ENCODE measurements at places on chromosomes 7 and 10. TPM values are rescaled to one million over a fixed set of nuclear protein-coding genes. Genes with fewer than 3 reads are reported as not detected.

- H3K4me1 ChIP-seq = no peaks in the 10 kb centered on the region
- H3K27me3 ChIP-seq = no peaks in the 10 kb centered on the region
These were observed 309.5 kb downstream of the WDR37 start for GRCh38 chr10:1365540-1366321.

- H3K4me1 ChIP-seq = no peaks in the 10 kb centered on the region
- no peaks in the 10 kb centered on the region for H3K36me3 ChIP-seq
- no peak overlapping the region for H3K4me3 ChIP-seq
- no peak overlapping the region for H3K27ac ChIP-seq
These were observed 410.2 kb upstream of the KLF6 start for GRCh38 chr10:4195213-4195612.

- no peak overlapping the region for H3K4me3 ChIP-seq
- H3K4me1 ChIP-seq = no peaks in the 10 kb centered on the region
- no peaks in the 10 kb centered on the region for H3K36me3 ChIP-seq
- no peak for DNase-seq
These were observed 81.0 kb upstream of the SLF2 start for GRCh38 chr10:100831742-100832141.

- H3K4me3 ChIP-seq = no peak overlapping the region
- no peaks in the 10 kb centered on the region for H3K36me3 ChIP-seq
- DNase-seq = no peak
These were observed 119.8 kb downstream of the GALNT17 start for GRCh38 chr7:71251706-71252105.

GRCh38 chr10:930625-931325, 730 bp downstream of the LARP4B start:
- H3K27me3 ChIP-seq = no peaks in the 10 kb centered on the region
- peak; percentile 79 for DNase-seq
- H3K27ac ChIP-seq = peak overlapping the region; percentile 95
- no peaks in the 10 kb centered on the region for H3K36me3 ChIP-seq
- peak overlapping the region; percentile 97 for H3K4me3 ChIP-seq

DNA sequence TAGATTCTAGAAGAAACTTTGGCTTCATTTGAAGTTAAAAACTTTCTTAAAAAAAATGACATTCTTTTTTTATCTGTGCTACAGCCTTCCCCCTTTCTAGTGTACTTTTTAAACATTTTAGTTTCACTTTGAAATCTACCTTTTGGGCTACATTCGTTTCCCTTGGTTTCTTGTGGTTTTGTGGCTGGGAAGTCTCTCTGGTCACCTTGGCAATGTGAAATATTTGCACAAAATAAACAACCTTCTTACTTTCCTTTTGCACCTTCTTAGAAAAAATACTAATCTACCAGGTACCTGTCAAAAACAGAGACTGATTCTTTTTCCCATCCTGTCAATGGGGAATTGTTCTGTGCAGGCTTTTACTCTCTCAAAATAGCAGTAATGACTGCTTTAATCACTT, 350.2 kb downstream of the GATA3 start:
- H3K4me1 ChIP-seq = no peaks in the 10 kb centered on the region
- H3K27me3 ChIP-seq = no peaks in the 10 kb centered on the region
- no peaks in the 10 kb centered on the region for H3K36me3 ChIP-seq
- H3K27ac ChIP-seq = no peak overlapping the region
- DNase-seq = no peak
- no peak overlapping the region for H3K4me3 ChIP-seq

GRCh38 chr10:9012312-9012711, 957.8 kb downstream of the GATA3 start:
- DNase-seq = no peak
- H3K36me3 ChIP-seq = no peaks in the 10 kb centered on the region
- H3K4me3 ChIP-seq = no peak overlapping the region
- H3K27ac ChIP-seq = no peak overlapping the region
- no peaks in the 10 kb centered on the region for H3K4me1 ChIP-seq

DNA sequence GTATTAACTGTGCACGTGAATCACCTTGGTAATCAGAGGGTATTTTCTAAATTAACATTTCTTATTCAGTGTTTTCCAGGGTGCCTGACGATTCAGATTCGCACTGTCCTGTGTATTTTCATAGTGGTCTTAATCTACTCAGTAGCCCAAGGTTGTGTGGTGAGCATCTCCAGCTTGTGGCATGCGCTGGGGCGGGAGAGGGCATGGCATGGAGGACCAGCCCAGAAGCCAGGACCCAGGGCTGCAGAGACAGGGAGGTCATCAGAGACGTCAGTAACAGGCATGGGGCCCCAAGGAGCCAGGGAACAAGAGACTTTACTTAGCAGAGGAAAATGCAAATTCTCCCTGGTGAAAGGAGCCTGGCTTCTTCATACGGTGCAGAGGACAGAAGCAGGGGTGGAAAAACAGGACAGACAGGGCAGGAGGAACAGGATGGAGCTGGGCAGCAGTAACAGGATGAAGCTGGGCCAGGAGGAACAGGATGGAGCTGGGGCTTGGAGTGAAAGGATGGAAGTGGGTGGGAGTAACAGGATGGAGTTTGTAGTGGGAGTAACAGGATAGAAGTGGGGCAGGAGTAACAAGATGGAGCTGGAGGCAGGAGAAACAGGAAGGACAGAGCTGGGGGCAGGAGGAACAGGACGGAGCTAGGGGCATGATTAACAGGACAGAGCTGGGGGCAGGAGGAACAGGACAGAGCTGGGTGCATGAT, 110.9 kb downstream of the ADCY1 start:
- no peak overlapping the region for H3K4me3 ChIP-seq
- H3K4me1 ChIP-seq = no peaks in the 10 kb centered on the region
- DNase-seq = no peak
- no peaks in the 10 kb centered on the region for H3K27me3 ChIP-seq

DNA sequence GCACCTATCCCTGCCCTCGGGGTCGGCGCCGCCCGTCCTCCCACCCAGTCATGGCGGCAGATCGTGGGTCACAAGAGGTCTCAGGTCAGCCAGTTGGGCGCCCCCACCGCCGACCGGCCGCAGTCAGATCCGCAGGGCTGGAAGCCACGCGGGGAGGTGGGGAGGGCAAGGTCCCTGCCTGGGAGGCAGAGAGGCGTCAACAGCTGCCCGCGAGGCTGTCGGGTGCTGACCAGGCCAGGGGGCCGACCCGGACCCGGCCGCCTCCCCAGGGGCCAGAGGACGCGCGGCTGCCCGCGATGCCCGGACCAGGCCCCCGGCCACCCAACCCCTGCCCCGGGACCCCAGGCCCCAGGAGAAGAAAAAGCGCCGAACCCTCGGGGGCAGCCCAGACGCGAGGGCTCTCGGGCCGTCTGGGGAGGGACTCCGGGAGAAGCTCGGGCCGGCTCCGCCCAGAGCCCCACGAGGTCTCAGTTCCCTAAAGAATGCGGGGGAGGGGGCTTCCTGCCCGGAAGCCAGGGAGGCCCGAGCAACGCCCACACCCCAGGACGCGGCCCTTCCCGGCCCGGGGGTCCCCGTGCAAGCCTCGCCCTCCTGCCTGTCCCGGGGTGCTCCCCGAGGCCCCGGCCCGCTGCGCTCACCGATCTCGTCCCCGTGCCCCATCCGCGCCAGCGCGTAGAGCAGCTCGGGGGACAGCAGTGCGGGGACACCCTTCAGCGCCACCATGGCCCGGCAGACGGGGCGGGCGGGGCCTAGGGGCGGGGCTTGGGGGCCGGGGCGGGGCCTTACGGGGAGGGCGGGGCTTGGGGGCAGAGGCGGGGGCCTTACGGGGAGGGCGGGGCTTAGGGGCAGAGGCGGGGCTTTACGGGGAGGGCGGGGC, at the start of gene FUOM:
Gene FUOM, minus strand, starts transcription at position 735 of the 877 bp plus-strand sequence. Its CDS starts 12 bp downstream, at position 723.
- H3K4me1 ChIP-seq = no peaks in the 10 kb centered on the region
- peak; percentile 84 for DNase-seq
- peak within 1 kb of the TSS; percentile 56 for H3K4me3 ChIP-seq
- H3K36me3 ChIP-seq = no peaks in the 10 kb centered on the region
- no peak within 1 kb of the TSS for H3K27ac ChIP-seq
- no peaks in the 10 kb centered on the region for H3K27me3 ChIP-seq

GRCh38 chr10:113470372-113471240, 82.2 kb upstream of the HABP2 start:
- no peak for DNase-seq
- H3K4me3 ChIP-seq = no peak overlapping the region
- no peaks in the 10 kb centered on the region for H3K27me3 ChIP-seq
- H3K4me1 ChIP-seq = peaks cover 10% of the 10 kb centered on the region
- H3K27ac ChIP-seq = no peak overlapping the region

- no peak overlapping the region for H3K27ac ChIP-seq
- peak; percentile 77 for DNase-seq
- H3K36me3 ChIP-seq = no peaks in the 10 kb centered on the region
- no peak overlapping the region for H3K4me3 ChIP-seq
- peaks cover 8% of the 10 kb centered on the region for H3K4me1 ChIP-seq
These were observed 48.4 kb downstream of the MPP7 start for GRCh38 chr10:28254290-28254985.

DNA sequence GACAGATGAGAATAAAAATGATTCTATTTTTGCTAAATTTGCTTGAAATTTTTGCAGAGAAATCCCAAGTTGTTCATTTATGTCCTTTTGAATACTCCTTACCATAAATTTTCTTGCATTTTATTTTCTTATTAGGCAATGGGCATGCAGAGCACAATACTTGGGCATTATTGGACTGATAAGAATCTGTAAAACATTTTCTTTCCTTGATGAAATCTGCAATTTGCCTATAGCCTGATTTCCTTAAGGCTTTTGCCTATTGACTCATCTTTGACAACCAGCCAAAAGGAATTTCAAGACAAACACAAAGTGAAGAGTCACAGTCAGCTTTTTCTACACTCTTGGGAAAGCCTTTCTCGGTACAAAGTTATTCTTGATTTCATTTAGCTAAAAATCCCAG, 30.5 kb upstream of the GNAT3 start:
- H3K4me3 ChIP-seq = no peak overlapping the region
- H3K27ac ChIP-seq = no peak overlapping the region
- no peak for DNase-seq
- H3K36me3 ChIP-seq = no peaks in the 10 kb centered on the region

DNA sequence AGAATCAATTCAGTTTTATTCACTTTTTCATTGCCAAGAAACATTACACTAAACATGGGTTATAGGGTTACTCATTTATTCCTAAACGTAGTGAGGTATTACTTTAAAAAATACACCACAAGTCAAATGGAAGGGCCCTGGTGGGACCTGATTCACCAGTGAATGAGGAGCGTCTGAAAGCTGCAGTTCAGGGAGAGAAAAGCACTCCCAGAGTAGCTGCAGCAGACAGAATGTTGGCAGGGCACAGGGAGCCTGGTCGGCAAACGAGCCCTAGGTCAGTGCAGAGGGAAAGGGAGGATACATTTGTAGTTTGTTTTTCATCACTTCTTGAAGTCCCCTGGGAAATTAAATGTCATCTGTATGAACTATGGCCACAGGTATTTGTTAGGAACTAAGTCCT, 361.7 kb upstream of the ETV1 start:
- no peak overlapping the region for H3K27ac ChIP-seq
- H3K4me3 ChIP-seq = no peak overlapping the region
- no peak for DNase-seq

GRCh38 chr10:14010769-14011574, 319.8 kb downstream of the FRMD4A start:
- no peak overlapping the region for H3K4me3 ChIP-seq
- DNase-seq = no peak
- no peaks in the 10 kb centered on the region for H3K36me3 ChIP-seq
- no peaks in the 10 kb centered on the region for H3K4me1 ChIP-seq
- H3K27me3 ChIP-seq = no peaks in the 10 kb centered on the region

- H3K27me3 ChIP-seq = no peaks in the 10 kb centered on the region
- H3K27ac ChIP-seq = no peak overlapping the region
- H3K36me3 ChIP-seq = no peaks in the 10 kb centered on the region
- no peak overlapping the region for H3K4me3 ChIP-seq
These were observed 3.8 kb upstream of the DUSP5 start for GRCh38 chr10:110493832-110494426.

DNA sequence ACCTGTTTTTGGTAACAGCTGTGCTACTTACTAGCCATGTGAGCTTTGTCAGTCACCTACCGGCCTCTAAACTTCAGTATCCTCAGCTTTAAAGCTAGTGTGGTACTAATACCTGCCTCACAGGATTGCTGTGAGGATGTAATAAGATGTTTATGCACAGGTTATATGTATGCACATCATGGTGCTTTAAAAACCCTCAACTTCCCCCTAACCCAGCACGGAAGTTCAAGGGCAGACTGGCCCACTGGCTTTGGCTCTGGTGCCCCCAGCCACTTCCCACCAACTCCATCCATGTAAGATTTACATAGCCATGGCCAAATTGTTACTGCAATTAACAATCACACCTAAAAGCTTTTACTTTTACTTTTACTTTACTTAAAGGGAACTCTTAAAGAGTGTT, 676.0 kb upstream of the GALNT17 start:
- DNase-seq = no peak
- H3K27me3 ChIP-seq = no peaks in the 10 kb centered on the region
- no peaks in the 10 kb centered on the region for H3K4me1 ChIP-seq
- no peaks in the 10 kb centered on the region for H3K36me3 ChIP-seq

DNA sequence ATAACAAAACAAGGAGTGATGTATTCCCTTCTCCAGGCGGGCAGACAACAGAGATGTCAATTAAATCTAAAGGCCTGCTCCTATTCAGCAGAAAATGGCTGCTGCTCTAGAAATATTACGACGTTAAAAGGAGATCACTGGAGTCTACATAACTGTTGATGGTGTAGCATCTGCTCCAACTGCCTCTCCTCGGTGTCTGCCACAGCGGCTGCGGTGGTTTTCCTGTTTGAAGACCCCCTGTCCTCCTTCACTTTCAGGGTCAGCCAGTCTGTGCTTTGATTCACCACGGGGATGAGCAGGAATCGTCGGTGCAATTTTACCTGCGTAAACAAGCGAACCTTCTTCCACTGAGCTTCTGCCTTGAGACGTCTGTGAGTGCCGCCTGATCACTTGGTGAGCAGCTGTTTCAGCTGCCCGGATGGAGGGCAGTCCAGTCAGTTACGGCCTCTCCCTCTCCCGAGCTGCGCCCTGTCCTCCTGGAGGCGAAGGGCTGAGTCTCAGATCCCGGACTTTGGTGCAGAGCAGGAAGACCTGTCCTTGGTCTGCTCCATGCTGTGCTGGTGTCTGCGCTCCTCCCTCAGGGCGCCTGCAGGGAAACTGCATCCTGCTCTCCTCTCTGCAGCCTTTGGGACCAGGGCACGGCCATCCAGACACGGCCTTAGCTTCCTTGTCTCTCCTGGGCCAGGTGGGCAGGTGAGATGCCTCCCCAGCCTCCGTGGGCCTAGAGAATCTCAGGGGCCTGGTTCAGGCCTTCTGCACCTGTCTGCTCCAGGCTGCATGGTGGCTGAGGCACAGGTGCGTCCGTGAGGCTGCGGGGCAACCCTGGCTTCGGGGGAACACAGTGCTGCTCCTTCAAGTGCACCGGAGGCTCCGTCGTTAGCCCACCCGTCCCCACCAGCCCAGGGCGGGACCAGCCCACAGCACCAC, 326.6 kb downstream of the ADARB2 start:
- no peak for DNase-seq
- no peaks in the 10 kb centered on the region for H3K4me1 ChIP-seq
- no peaks in the 10 kb centered on the region for H3K27me3 ChIP-seq

- no peaks in the 10 kb centered on the region for H3K27me3 ChIP-seq
- no peaks in the 10 kb centered on the region for H3K36me3 ChIP-seq
- H3K4me3 ChIP-seq = no peak overlapping the region
- no peak for DNase-seq
These were observed 79.3 kb upstream of the OIT3 start for GRCh38 chr10:72814099-72814790.

GDF2 gene
- not detected for total RNA-seq

CYP3A5 gene
- not detected for total RNA-seq

NEUROD6 gene
- total RNA-seq = not detected
